Kidney (tissue), 22 donors: ENCODE measurements at places on chromosomes 7 and 10. TPM values are rescaled to one million over a fixed set of nuclear protein-coding genes. Genes with fewer than 3 reads are reported as not detected.

Gene TCERG1L
- total RNA-seq: not detected

Gene HMX2
- 0.25 TPM for total RNA-seq

Gene NKX1-2
- total RNA-seq: not detected

Gene PNLIPRP3
- not detected for total RNA-seq

Gene MALRD1
- 2.0 TPM for total RNA-seq

Gene KNDC1
- total RNA-seq: 8.7 TPM

Gene RNLS
- 21.1 TPM for total RNA-seq
